Fibroblast of skin of scalp (primary cell): ENCODE measurements at places on chromosomes 2 and 18.

GRCh38 chr2:204115137-204116056 lies 178.8 kb downstream of the ICOS start:
- DNase-seq: no peak

- DNase-seq: peak; percentile 4
Measured at GRCh38 chr2:179861027-179861415, 391 bp downstream of the ZNF385B start.

DNA sequence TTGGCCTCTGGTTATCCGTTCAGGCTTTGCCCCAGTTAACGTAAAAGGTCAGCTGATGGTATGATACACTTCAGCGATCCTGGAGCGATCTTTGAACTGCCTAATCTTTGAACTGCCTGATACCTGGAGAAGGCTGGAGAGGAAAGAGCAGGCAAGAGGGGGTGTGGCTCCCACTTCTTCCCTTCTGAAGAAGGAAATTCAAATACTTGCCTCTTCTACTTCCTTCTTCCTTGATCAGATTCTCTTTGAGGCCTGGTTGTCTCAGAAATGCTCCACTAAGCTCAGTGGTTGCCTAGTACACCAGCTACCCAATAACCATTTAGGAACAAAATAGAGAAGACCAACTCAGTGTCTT lies 619 bp downstream of the GALM start:
- DNase-seq: no peak

- no peak for DNase-seq
Measured at GRCh38 chr2:178819992-178820391, 12.8 kb upstream of the TTN start.

GRCh38 chr2:3483227-3483985 lies 35.9 kb downstream of the ADI1 start:
- DNase-seq: peak; percentile 92

GRCh38 chr2:202051499-202052161 lies 18.0 kb downstream of the FZD7 start:
- DNase-seq: peak; percentile 81

- DNase-seq: no peak
Measured at GRCh38 chr2:4670331-4670730, 967.0 kb downstream of the DCDC2C start.

DNA sequence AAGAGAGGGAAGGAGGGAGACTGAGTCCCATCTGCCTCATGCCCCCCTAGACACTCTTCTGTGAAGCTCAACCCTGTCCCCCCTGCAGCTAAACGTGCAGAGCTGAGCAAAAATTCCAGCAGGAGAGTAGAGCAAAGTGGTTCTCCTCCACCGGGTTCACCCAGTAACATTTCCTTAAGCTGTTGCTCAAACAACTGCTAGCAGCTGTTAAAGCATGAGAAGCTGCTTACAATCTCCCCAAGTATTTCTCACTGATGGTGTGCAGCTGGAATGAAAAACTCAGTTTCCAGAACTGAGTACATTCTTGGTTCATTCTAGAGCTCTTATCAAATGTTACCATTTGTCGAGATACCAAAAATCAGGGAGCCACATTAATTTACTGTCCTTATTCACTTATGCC lies 92.3 kb downstream of the STK39 start:
- DNase-seq: no peak
